ENCODE measurements at places on chromosomes 12 and 14.

GRCh38 chr14:72924337-72924736, 1.9 kb upstream of the DCAF4 start:
- no peak for DNase-seq

DNA sequence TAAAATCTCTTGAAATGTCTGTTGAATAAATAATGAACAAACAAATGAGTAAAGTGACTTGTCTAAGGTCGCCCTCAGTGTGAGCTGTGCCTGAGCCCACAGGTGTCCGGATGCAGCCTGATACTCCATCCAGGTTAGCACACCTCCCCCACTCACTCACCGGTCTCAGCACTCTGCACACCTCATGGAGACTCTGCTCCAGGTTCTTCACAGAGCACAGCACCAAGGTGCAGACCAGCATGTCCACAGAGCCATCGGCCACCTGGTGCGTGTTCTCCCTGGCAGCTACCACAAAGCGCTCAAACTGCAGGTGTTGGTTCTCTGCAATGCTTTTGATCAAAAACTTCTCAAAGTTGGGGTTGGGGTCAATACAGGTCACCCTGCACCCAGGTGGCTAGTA, 4.1 kb upstream of the KRT7 start:
- DNase-seq = no peak

GRCh38 chr12:8556531-8557097, 15.9 kb upstream of the CLEC4E start:
- DNase-seq = no peak

DNA sequence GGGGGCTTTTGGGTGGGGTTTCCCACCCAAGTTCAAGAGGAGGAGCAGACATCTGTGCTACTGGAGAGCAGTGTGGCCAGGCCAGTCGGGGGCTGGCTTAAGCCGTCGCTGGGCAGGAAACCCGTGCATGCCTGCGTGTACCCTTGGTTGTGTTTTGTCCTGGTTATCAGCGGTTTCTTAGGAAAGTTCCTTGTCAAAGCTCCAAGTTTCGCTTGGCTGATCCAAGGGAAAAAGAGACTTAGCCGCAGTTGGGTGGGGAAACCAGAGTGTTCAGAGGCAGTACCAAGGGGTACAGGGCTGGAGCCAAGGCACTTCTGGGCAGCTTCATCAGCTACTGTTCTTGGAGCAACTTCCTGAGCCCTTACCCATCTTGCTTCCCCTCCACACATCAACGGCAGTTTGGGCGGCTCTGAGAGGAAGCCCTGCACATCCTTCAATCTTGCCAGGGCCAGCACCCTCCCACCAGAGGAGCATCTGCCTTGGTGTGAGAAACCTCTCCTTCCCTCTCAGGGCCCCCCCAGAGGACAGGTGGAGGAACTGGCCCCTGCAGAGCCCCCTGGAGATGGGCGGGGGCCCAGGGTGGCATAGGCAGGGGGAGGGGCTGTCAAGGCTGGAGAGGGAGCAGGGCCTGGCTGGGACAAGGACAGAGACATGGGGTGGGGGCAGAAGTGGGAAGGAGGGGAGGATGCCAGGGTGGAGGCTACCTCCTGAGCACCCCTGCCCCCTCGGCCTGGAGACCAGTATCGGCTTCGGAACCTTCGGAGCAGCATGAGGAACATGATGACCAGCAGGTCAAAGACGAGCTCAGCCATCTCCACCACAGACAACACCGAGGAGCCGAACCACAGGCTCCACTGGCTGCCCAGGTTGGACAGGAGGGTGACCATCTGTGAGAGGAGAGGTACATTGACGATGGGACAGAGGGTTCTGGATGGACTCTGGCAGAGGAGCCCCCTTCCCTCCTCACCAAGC, 5.8 kb upstream of the TNFRSF1A start:
- no peak for DNase-seq

- DNase-seq = no peak
These were observed 103.4 kb downstream of the EFCAB11 start for GRCh38 chr14:89851106-89851505.

GRCh38 chr12:119601877-119602733, 8.5 kb downstream of the TMEM233 start:
- DNase-seq = no peak

GRCh38 chr12:124661341-124661740, 93.9 kb upstream of the NCOR2 start:
- no peak for DNase-seq

- no peak for DNase-seq
These were observed 300.9 kb downstream of the SOX5 start for GRCh38 chr12:23648546-23648945.

- DNase-seq = no peak
These were observed 21.8 kb downstream of the SLC15A4 start for GRCh38 chr12:128801879-128802391.
